ENCODE measurements at places on chromosomes 11 and 22.

- DNase-seq, result no peak
Observed at GRCh38 chr11:75090671-75091177, 6.0 kb downstream of the OR2AT4 start.

DNA sequence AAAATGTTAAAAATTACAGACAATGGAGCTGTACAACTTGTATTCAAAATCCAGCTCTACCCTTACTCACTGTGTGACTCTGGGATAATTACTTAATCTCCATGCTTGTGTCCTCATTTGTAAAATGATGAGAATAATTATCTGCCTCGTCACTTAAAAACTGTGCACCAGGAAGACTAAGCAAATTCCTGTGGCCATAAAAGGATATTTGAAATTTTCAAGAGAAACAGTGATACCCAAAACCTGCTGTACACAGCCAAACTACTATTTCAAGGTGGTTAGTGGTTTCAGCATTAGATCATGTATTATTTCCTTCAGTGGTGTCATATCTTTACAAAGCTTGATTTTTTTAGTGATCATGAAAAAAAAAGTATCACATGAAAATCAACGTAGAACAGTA, 136.9 kb downstream of the METTL15 start:
- DNase-seq, result no peak

DNA sequence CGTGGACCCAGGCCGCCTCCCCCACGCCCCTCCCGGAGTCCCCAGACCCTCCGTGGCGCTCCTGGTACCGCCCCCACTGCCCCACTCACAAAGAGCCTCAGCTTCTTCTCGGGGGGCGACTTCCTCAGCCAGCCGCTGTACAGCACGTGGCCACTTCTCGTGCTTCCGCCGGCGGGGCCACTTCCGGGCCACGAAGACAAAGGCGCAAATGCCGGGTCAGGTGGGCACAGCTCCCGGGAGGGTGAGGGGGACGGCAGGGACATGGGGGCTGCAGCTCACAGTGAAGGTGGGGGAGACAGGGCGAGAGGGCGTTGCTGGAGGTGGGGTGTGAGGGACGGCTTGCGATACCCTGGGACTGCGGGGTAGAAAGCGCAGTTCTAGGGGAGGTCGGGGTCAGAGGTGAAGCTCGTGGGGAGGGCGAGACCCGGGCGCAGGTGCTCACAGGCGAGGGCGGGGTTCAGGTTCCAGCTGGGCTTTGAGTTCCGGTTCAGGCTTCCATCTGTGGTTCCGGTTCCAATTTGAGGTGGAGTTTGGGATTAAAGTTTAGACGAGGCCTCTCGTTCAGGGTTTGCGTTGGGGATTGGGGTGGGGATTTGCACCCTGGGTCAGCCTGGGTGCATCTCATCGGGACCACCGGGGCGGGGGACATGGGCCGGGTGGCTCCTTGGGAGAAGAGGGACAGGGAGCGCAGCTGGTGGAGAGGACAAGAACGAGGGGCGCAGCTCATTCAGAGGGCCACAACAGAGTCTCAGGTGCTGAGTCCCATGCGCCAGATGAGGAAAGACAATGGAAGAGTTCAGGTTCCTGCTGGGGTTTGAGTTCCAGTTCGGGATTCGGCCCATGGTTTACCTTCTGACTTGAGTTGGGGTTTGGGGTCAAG, at the start of gene GAB4:
GAB4 (minus strand) TSS at position 371 of the 880 bp plus-strand sequence; CDS start at position 263, 108 bp downstream.
- no peak for DNase-seq

DNA sequence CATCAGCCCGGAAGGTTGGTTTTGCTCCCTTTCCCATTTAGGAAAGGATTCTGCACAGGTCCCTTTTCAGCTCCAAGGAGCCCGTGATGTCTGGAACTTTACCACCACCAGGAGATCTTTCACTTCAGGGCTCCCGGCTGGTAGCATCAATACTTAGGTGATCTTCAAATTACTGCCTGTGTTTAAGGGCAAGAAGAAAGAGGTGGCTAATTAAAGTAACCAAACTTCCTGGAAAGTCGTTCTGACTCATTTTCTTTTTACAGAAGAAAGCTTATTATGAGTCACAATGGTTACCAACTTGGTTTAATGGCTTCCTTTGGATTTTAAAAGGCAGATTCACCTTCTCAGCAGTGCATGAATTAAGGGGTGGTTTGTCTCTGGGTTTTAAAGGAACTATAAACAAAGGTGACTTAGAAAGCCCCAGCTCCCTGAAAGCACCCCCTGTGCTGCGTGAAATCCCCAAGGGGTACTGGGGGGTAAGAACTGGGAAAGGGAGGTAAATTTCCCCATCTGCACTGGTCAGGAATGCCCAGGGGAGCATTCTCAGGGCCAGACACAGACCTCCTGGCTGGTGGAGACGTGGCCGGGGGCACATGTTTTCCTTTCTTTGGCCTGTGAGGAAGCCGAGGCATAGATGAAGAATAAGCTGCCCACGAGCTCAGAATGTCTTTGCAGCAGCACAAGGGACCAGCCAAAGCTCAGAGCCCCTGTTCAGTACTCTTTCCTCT, 8.8 kb downstream of the POU2F3 start:
- DNase-seq, result peak; percentile 22

DNA sequence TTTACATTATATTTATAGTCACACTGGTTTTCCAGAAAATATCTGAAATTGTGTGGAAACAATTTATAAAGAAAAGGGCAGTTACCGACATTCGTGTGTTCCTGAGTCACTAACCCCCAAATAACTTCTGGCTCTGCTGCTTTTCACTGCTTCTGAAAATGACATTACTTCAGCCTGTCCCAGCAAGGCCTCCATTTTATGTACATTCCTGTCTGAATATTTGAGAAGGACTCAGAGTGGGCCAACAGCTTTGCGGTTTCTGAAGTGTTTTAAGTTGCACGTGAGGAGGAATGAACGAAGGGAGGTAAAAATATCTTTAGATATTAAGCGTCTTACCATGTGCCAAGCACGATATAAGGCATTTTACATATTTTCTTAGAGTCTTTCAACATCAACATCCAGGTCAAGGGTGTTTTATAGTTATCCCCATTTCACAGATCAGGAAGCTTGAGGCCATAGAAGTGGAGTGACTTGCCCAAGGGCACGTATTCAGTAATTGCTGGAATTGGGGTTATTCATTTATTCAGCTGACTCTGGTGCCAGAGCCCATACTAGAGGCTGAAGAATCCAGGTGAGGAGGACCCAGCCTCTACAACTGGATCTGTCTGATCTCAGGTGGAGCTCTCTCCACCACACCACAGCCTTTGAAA, 30.8 kb upstream of the WNT11 start:
- DNase-seq, result no peak

DNA sequence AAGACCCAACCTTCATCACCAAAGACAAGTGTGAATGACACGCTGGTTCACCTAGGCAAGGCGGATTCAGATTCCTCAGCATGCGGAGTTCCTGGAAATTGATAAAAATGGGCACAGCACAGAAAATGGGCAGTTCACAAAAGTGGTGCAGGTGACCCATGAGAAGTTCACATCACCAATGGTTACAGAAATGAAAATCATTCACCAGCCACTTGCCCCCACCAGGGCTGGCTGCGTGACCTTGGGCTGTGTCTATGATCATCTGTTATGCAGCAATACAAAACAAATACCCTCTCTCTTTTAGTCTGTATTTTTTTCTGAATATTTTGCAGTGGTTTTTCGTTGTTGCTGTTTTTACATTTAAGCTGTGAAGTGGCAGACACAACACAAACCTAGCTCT, 415.9 kb downstream of the TBC1D22A start:
- DNase-seq, result no peak

- peak; percentile 94 for DNase-seq
Observed at GRCh38 chr22:41367039-41367679, 14.6 kb upstream of the TEF start.

GRCh38 chr11:114563077-114563476, 3.4 kb upstream of the NXPE1 start:
- DNase-seq, result peak; percentile 85

DNA sequence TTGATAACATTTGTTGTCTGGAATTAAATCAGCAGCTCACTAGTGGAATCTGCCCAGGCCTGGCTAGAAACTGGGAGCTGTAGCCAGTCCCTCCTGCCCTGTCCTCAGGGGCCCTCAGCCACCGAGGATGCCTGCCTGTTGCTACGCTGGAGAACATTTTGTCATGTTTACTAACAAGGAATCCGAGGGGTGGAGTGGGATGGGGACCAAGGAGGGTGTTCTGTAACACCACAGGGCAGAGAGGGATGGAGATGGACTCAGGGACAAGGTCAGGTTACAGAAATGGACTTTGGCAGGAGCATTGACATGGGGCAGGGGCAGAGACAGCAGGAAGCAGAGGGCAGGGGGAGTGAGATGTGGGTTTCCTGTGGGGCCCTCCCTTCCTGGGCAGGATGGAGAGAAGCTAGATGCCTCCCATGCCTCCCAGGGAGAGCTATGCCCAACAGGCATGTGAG, 45.8 kb upstream of the AMPD3 start:
- no peak for DNase-seq

DNA sequence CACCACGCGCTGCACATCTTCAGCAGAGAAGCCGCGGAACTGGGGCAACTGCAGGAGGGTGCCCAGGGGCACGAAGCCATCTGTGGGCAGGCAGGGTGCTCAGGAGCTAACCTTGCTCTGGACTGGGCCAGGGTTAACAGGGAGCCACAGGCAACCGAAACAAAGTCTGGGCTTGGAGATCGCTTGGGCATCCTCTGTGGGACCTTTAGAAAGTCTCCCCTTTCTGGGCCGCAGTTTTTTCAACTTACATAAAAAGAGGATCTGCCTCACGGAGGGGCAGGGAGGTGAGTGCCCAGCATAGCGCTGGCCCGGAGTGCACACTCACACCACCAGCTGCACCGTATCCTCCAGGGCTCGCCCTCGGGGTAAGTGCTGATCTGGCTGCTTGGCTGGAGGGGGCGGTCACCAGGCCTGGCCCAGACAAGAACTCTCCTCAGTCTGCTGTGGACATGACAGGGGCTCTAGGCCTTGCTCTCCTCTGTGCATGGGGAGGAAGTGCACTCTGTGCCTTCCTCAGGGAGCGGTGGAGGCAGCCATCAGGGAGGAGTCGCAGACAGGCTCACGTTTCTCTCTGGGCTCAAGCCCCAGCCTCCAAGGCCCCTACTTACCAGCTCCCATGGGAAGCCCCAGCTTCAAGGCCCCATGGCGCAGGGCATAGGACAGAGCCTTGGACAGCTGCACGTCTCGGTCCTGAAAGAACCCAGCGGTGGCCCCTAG, 937 bp downstream of the TRPT1 start:
- DNase-seq, result no peak

GRCh38 chr11:68677432-68677831, 6.9 kb upstream of the GAL start:
- peak; percentile 62 for DNase-seq

GRCh38 chr11:65438257-65439151, 15.9 kb downstream of the NEAT1 start:
- DNase-seq, result peak; percentile 60

DNA sequence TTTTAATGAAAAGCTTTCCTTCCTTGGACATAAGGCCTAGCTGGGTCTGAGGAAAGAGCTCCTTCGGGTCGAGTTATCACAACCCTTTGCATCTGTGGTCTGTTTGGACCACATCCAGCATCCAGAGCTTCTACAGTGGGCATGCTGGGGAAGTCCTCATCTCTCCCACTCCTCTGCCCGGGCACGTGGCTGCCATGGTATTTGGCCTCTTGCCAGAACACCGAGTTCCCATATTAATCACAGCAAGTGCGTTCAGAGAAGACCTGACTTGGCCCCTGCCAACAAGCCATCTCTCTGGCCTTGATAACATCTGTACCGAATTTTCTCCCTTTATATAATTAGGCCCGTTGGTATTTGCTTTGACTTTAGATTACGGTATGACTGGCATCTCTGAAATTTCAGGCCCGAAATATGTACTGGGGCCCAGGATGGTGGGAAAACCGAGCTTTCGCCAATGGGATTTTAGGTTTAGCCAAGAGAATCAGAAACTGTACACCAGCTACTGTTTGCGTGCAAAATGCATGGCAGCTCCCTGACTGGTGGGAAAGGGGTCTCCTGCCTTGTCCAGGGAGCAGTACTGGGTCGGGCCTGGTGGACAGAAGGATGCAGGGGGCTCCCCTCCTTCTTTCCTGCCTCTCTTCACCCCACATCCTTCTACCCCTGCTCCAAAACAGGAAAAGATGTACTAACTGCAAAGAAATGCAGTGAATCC, 90.0 kb downstream of the MICAL2 start:
- peak; percentile 83 for DNase-seq

GRCh38 chr11:112794331-112794846, 166.8 kb upstream of the NCAM1 start:
- no peak for DNase-seq

GRCh38 chr11:62402960-62403730, 15.7 kb upstream of the SCGB1A1 start:
- DNase-seq, result no peak

DNA sequence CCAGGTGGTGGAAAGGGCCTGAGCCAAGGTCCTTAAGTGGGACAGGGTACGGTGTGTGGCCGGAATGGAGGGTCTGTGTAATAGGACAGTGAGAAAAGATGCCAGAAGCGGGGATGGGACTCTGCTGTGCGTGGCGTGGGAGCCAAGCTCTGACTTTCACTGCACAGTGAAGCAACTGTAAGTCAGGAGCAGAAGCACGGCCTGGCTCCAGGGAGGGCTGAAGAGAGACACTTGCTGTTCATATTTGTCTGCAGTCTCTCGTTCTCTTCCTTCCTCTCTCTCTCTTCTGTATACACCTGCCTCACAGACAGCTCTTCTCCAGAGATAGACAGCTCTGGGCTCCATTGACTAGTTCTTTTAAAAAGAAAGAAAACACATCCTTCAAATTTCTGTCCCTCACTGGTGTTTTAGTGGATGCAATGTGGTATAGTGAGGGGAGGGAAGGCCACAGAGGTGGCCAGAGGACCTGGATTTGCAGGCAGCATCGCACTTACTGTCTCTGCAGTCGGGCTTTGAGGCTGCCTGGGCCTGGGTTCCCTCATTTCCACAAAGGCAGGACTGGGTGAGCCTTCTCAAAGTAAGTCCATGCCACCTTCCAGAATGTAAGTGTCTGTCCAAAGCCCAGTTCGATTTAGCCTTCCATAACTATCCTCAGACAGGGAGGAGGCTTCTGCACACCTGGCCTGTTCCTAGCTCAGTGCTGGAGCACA, 2.1 kb downstream of the IL17RA start:
- DNase-seq, result no peak

- DNase-seq, result no peak
Observed at GRCh38 chr11:130641876-130642275, 193.4 kb downstream of the ADAMTS15 start.

Measured in fibroblast of villous mesenchyme (primary cell).